ENCODE measurements at places on chromosomes 5 and 9. TPM values are rescaled to one million over a fixed set of nuclear protein-coding genes. Genes with fewer than 3 reads are reported as not detected.

Gene NOP16
- total RNA-seq, result 154 TPM

DNA sequence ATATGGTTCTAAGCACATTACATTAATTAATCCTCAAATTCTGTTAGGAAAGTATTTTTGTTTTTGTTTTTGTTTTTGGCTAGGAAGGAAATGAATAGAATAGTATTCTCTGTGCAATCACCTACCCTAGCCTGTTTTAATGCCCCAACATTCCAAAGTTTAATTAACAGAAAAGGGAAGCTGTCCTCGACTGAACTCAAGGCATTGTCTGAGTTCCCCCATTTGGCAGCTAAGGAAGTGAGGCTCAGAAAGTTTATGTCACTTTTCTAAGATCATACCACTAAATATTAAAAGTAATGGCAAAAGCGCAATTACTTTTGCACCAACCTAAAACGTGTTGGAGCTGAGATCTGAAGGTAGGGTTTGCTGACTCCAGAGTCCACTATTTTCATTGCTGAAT lies 59.8 kb downstream of the FGF1 start:
- no peaks in the 10 kb centered on the region for H3K36me3 ChIP-seq
- H3K27ac ChIP-seq, result no peak overlapping the region
- no peak for DNase-seq

DNA sequence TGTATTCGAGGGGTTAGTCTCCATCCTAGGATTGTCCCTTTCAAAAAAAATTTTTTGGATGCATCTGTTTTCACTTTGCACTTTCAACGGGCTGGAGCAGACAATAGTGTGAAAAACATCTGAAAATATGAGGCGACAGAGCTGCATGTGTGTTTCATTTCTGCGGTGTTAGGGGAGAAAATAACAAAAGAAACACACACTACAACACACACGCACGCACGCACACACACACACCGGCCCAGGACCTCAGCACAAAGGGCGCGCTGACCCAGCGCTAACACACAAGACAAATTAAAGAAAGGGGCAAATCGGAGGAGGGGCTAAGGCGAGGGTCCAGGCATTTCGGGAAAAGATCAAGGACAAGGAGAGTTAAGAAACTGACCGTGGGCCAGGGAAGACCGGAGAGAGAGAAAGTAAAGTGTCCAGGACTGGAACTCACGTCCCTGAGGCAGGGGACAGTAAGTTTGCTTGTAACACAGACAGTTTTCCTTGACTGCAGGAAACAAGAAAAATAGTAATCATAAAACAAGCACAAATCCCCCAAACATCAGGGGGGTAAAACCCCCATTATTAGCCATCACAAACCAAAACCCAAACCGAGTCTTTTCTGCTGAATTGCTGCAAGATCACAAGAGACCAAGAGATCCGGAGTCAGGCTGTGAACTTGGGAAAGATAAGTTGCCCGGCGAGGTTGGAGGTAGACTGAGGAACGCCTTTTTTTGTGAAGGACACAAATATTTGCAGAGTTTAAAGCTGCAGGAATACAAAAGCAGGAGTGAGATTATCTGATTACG lies 302.1 kb downstream of the PARP8 start:
- H3K4me3 ChIP-seq, result peak overlapping the region; percentile 59
- H3K27ac ChIP-seq, result no peak overlapping the region
- H3K36me3 ChIP-seq, result peaks cover 2% of the 10 kb centered on the region
- no peak for DNase-seq
- H3K4me1 ChIP-seq, result peaks cover 33% of the 10 kb centered on the region

Gene SV2C
- not detected for total RNA-seq

- no peak overlapping the region for H3K27ac ChIP-seq
- no peak for DNase-seq
- no peak overlapping the region for H3K4me3 ChIP-seq
- H3K4me1 ChIP-seq, result no peaks in the 10 kb centered on the region
Observed at GRCh38 chr5:148952097-148952867, 110.6 kb downstream of the SH3TC2 start.

- no peak for DNase-seq
- H3K4me1 ChIP-seq, result peaks cover 3% of the 10 kb centered on the region
- H3K4me3 ChIP-seq, result no peak overlapping the region
- H3K27me3 ChIP-seq, result no peaks in the 10 kb centered on the region
- H3K27ac ChIP-seq, result no peak overlapping the region
- no peaks in the 10 kb centered on the region for H3K36me3 ChIP-seq
Observed at GRCh38 chr5:156879665-156880285, 29.7 kb downstream of the PPP1R2B start.

Gene PCDHGB4
- total RNA-seq, result not detected

Gene WASHC1
- total RNA-seq, result 13.7 TPM

Gene PCDHA2
- total RNA-seq, result not detected

Gene GZMA
- 1.6 TPM for total RNA-seq

- no peaks in the 10 kb centered on the region for H3K36me3 ChIP-seq
- H3K4me1 ChIP-seq, result no peaks in the 10 kb centered on the region
- no peak overlapping the region for H3K27ac ChIP-seq
- DNase-seq, result no peak
- no peaks in the 10 kb centered on the region for H3K27me3 ChIP-seq
Observed at GRCh38 chr5:57552033-57552432, 69.4 kb upstream of the ACTBL2 start.

DNA sequence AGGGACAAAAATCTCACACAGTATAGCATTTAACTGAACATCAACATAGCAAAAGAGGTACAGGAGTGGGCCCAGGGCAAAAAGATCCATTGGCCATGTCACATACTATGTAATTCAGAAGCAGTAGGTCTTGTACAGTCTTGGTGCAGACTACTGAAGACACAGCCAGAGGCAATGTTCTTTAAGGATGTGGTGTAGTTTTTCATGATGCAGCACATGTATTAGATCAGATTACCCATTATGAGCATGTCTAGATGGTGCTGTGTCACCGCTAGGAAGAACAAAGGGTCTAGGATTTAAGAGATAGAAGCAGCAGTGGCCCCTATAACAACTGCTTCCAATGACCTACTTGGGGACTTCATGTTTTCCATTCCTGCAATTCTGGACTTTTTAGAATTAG lies 610.4 kb upstream of the MEF2C start:
- H3K27me3 ChIP-seq, result no peaks in the 10 kb centered on the region
- DNase-seq, result no peak
- no peak overlapping the region for H3K27ac ChIP-seq
- H3K4me1 ChIP-seq, result no peaks in the 10 kb centered on the region
- H3K36me3 ChIP-seq, result no peaks in the 10 kb centered on the region

GRCh38 chr5:10627160-10627701 lies 63.4 kb downstream of the ANKRD33B start:
- H3K36me3 ChIP-seq, result peaks cover 10% of the 10 kb centered on the region
- no peak for DNase-seq
- peak overlapping the region; percentile 79 for H3K27ac ChIP-seq
- peaks cover 42% of the 10 kb centered on the region for H3K4me1 ChIP-seq
- H3K4me3 ChIP-seq, result peak overlapping the region; percentile 77
- peaks cover 11% of the 10 kb centered on the region for H3K27me3 ChIP-seq

GRCh38 chr5:9157020-9157419 lies 388.9 kb downstream of the SEMA5A start:
- DNase-seq, result no peak
- no peaks in the 10 kb centered on the region for H3K36me3 ChIP-seq
- H3K27me3 ChIP-seq, result no peaks in the 10 kb centered on the region
- H3K4me3 ChIP-seq, result no peak overlapping the region
- H3K4me1 ChIP-seq, result no peaks in the 10 kb centered on the region

Gene LCN15
- total RNA-seq, result not detected

Gene ASB6
- total RNA-seq, result 24.9 TPM

All from activated naive CD8-positive, alpha-beta T cell treated with anti-CD3 and anti-CD28 coated beads for 36 hours (primary cell).